ENCODE measurements at places on chromosomes 4 and X.

DNA sequence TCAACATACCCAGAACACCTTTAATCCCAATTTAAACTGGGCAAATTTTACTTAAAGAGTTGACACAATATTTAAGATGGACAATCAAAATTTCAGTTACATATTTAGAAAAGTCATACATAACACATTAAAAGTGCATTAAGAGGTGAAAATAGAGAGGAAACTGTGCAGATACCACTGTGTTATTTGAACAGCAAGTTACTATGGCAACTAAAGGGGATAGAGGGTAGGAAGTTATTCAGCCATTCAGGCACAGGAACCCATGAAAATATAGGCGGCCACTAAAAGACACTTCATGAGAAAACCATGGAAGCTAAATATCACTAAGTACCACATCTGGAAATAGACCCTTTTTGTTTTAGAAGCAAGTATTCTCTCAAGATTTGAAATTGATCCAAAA lies 75.1 kb downstream of the PDGFC start:
- DNase-seq: no peak

GRCh38 chrX:3142259-3143042 lies 101.2 kb downstream of the ARSF start:
- peak; percentile 7 for DNase-seq

- DNase-seq: no peak
Observed at GRCh38 chr4:146158036-146158745, 17.3 kb upstream of the LSM6 start.

GRCh38 chr4:40322811-40323210 lies 12.3 kb upstream of the CHRNA9 start:
- DNase-seq: no peak

- DNase-seq: peak; percentile 52
Observed at GRCh38 chr4:100581337-100581736, 63.5 kb upstream of the EMCN start.

DNA sequence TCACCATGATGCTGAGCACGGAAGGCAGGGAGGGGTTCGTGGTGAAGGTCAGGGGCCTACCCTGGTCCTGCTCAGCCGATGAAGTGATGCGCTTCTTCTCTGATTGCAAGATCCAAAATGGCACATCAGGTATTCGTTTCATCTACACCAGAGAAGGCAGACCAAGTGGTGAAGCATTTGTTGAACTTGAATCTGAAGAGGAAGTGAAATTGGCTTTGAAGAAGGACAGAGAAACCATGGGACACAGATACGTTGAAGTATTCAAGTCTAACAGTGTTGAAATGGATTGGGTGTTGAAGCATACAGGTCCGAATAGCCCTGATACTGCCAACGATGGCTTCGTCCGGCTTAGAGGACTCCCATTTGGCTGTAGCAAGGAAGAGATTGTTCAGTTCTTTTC lies 4.0 kb downstream of the HNRNPH2 start:
- no peak for DNase-seq

DNA sequence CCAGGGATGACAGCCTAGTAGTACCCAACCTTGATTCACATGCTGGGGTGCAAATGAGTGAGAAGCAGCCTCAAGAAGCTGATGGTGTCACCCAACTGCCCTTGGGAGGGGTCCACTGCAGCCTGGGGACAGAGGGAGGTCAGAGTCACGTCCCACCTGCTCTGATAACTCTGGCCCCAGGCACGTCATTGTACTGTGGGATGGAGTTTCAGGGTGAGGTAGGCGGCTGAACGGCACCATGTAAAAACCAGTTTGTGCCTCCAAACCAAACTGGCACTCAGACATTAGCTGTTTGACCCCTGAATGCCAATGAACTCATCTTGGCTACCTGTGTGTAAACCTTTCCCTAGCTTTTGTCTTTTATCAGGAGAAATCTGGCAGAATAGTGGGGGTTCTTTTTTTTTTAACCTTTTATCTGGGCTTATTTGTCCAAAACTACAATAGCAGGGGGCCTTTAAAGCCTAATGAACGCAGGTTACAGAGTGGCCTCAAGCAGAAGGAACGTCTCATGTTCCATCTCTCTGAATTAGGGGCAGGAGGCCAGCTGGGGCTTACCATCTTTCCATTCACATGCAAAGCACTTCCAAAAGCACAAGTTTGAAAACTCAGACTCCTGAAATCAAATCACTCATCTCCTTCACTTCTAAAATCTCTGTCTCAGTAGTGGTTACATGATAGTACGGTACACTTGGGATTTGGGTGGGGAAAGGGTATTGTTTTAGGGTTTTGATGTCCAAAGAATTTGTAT lies 89.4 kb downstream of the IRF2 start:
- DNase-seq: peak; percentile 53

DNA sequence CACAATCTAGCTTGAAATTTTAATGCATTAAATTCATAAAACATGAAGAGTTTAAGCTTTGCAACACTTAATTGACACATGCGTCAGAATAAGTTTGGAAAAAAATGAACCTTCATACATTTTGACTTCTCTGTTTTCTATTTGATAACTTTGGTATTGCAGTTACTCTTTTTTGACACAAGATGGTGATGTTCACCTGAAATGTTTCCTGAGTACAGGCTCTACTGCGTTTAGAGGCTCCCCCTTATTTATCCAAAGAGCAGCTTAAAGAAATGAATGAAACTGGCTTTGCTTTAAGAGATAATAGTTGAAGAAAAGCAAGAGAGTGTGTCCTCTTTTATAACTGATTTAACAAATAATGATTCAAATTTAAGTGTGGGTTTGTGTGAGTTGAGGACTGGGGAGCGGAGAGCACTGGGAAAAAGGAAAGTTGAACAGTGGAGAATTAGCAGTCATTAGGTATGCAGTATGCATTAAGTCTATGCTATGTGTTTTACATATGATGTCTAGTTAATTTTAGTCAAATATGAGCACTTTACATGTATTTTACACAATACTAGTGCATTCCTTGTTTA lies 180.6 kb upstream of the NUDT6 start:
- peak; percentile 3 for DNase-seq

GRCh38 chr4:65023081-65023480 lies 613.8 kb upstream of the TECRL start:
- no peak for DNase-seq

All from RPMI8226 (cell line).